ENCODE measurements at places on chromosomes 16 and 17.
A peak's percentile ranks its signal among the peaks of the same experiment; 100 is the strongest.

DNA sequence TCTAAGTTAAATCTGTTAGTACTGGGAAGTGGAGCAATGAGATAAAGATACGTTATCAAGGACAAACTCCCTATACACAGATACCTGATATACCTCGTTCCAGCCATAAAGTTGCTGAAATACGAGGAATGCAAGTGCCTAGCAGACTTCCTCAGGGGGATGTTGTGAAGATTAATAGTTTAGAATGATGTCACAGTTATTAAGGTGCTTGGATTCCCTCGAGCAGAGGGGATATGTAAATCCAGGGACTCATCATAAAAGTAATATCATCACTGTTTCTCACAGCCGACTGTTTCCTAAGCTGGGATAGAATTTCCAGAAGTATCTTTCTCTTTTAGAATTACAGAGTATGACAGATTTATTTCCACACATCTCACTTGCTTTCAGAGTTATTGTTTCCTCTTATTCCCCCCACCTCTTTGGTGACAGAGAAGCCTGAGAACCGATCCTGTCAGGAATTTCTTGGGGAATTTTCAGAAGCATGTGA lies 28.4 kb upstream of the ZFHX3 start:
- DNase-seq, result no peak

DNA sequence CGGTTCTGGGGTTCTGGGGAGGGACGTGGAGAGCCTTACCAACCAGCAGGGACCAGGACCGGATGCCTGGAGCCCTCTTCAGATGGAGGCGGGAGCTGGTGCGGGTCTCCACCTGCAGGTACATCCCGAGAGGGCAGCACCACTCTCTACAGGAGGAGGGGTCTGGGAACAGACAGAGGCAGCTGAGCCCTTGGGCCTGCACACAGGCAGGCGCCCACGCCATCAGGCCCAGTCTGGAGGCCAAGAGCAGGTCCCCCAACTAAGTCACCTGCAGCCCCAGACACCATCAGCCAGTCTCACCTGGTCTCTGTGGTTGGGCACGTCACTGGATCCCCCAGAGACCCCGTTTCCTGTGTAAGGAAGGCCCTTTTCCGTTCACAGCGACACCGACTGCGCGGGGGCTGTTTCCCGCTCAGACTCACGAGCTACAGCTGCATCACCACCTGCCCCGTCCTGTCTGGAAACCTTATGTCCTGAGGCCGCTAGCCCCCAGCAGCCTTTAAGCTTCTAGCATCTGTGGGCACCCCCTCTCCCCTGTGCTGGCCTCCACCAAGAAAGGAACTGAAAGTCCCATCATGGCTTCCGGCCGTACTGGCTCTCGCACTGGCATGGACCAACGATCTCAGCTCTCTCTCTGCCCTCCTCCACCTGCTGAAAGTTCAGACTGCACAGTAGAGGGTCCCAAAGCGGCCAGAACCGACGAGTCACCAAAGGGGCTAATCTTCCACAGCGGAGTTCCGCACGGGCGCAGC lies 1.2 kb downstream of the CYBC1 start:
- DNase-seq, result peak; percentile 45

DNA sequence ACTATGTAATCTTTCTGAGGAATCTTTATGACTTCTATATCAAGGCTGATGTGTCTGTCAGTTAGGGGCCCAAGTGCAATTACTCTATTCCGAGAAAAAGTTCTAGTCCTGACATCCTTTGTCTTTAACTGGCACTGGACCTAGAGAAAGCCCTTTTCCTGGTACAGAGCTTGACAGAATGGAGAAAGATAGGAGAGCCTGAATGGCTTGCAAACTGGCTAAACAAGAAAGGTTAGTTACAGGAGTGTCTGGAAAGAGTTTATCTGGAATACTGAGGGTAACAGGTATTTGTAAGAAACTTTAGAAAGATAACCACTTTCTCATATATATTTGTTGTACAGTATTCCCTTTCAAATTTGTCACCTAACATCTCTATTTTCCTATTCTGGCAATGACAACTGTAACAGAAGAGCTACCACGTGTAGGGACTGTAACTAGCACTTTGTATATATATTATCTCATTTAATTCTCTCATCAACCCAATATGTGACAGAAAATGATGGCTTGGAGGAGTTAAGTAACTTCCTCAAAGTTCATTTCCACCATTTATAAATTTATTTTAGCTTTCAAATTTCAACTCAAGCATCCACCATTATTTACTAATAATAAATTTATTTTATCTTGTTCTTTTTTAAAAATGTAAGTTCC lies 97.4 kb upstream of the C17orf78 start:
- no peak for DNase-seq

- DNase-seq, result no peak
Measured at GRCh38 chr16:4176906-4177417, 60.7 kb upstream of the ADCY9 start.

DNA sequence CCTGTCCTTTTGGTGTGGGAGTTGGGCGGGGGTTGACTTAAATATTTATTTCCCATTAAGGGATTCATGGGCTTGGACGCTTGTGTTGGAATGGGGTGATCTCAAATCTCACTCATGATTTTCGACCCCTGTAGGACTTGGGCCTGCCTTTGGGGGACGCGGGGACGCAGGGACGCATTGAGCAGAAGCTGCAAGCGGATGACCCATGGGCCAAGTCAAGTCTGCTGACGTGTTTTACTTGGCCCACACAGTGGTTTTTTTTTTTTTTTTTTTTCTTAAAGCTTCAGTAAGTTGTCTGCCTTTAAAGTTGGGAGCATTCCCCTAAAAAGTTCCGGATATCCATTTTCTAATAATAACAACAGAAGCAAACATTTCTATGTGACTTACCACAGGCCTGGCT lies 28.9 kb downstream of the CMIP start:
- DNase-seq, result no peak

- no peak for DNase-seq
Measured at GRCh38 chr16:7037495-7037894, 295.1 kb upstream of the RBFOX1 start.

- DNase-seq, result no peak
Measured at GRCh38 chr17:82160075-82160474, 52.6 kb downstream of the CCDC57 start.

DNA sequence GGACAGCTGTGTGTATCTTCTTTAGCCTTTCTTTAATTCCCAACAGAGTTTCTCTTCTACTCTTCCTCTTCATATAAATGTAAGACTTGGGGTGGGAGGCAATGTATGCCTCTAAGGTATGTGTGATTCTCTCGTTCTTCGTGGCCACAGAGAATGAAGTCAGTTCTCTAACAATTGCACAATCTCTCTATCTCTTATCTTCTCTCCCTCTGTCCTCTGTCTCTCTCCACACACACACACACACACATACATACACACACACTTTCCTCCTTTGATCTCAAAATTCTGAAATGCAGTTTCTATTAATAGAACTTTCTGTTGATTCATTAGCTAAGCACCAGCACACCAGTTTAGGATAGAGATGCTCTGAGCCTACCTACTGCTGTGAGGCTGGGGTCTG lies 615.7 kb upstream of the SALL1 start:
- DNase-seq, result no peak

GRCh38 chr17:77420804-77421629 lies 280.2 kb downstream of the SEC14L1 start:
- no peak for DNase-seq

DNA sequence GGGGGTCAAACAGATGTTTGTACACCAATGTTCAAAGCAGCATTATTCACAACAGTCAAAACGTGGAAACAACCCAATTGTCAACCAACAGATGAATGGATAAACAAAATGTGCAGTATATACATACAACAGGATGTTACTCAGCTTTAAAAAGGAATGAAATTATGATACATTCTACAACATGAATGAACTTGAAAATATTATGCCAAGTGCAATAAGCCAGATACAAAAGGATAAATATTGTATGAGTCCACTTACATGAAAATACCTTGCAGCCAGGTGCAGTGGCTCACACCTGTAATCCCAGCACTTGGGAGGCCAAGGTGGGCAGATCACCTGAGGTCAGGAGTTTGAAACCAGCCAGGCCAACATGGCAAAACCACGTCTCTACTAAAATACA lies 39.9 kb downstream of the UBE2G1 start:
- DNase-seq, result no peak

GRCh38 chr17:67659028-67659427 lies 58.7 kb upstream of the NOL11 start:
- no peak for DNase-seq

- DNase-seq, result no peak
Measured at GRCh38 chr17:17139972-17140589, 66.1 kb downstream of the PLD6 start.

DNA sequence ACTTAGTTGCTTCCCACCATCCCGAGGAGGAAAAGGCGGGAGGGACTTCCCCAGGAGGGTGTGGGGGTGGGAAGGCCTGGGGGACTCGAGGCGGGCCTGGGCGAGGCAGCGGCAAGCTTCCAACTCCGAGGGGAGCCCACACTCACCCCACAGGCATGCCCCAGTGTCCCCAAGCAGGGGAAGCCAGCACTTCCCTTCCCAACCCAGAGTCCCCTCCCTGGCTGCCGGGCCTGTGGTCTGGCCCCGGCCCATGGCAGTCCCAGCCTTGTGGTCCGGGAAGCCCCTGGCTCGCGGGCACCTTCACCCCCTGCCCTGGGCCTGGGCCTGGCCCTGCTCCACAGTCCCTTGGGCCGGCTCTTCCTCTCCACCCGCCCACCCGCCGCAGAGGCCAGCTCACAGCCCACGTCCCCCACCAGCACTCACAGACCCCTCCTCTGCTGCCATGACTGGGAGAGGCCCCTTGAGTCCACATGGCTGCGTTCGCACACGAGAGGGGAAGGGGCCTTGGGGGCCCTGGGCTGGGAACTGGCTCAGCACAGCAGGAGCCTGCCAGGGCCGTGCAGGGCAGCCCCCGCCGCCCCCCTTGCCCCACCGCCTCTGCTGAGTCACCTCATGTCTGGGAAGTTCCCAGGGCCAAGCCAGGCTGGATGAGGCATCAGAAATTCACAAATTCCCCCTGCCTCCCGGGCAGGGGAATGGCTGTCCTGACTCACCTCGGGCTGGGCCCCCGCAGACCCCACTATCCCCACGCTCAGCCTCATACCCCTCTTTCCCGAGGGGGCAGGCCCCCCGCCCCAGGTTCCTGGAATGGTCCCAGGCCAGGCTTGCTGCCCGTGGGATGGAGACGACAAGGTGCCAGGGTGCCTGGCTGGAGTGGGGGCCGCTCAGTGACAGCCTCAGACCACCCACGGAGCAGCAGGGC lies 27.8 kb downstream of the BAHCC1 start:
- DNase-seq, result no peak

GRCh38 chr16:82631701-82632685 lies 5.2 kb downstream of the CDH13 start:
- no peak for DNase-seq

DNA sequence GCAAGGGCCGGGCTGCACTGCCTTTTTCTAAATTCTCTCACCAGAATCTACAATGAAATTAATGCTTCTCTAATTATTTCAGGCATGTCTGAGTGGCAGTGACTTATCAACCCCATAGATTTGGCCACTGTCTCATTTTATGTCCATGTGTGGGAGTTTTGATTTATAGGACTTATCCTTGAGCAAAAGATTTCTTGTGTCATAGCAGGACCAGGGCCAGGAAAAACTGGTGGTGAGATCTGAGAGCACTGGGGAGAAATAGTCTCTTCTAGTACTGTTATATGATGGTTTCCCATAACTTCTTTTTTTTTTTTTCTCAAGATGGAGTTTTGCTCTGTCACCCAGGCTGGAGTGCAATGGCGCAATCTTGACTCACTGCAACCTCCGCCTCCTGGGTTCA lies 1.5 kb upstream of the KRT23 start:
- DNase-seq, result no peak

DNA sequence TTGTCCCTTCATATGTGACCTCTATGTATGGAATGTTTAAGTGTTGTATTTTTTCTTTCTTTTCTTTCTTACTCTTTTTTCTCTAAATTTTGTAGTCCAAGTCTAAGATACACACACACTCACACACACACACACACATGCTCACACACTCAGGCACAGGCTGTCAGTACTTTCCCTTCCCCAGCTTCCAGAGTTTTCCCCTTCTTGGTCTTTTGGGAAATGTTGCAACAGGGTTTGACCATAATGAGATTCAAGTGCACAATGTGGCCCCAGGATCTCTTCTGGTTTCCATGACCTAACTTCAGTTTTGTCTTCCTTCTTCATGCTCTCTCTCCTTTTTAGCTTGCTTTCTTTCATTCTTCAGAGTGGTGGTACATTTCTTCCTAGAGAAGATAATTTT lies 289.8 kb upstream of the FOXF1 start:
- DNase-seq, result no peak

GRCh38 chr17:40501499-40501911 lies at the start of gene TNS4:
Gene TNS4, minus strand, starts transcription at chr17:40501623. Its CDS starts 5,198 bp downstream, at chr17:40496425.
- no peak for DNase-seq

- no peak for DNase-seq
Measured at GRCh38 chr16:24652803-24653202, 76.6 kb upstream of the TNRC6A start.

- no peak for DNase-seq
Measured at GRCh38 chr17:2181897-2182448, 121.6 kb downstream of the SMG6 start.

- no peak for DNase-seq
Measured at GRCh38 chr17:1758807-1759206, 3.1 kb upstream of the SERPINF1 start.

- no peak for DNase-seq
Measured at GRCh38 chr17:69250641-69251040, 22.0 kb upstream of the ABCA10 start.

DNA sequence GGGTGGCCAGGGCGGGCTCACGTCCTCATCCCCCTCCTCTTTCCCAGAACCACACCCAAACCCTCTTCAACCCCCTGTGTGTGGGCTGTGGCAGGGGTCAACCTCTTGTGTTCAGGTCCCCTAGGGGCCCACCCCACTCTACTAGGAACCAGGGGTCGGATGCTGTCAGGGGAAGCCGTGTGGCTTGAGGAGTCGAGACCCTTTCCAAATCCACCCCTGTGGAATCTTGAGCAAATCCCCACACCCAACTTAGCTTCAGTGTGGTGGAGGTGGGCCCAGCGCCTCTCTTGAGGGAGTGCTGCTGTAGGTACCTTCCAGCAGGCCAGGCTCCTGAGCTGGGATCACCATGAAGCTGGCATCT lies 121.5 kb downstream of the MRM1 start:
- DNase-seq, result no peak

DNA sequence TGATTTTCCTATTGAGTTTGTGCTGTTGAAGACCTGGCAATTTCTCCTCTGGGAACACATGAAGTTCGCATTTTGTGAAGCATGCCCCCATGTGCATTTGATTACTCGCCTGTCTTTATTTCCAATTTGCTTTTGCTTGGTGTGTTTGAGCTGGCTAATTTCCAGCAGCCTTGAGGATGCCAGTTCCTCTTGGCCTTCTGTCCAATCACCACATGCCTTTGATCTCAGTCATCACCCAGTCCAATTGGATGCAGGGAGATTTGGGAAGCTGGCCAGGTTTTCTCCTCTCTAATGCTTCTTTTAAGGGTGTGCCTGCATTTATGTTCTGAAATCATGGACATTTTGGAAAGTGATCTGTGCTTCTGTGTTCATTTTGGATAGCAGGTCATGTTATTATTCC lies 3.8 kb upstream of the TMEM100 start:
- DNase-seq, result no peak

DNA sequence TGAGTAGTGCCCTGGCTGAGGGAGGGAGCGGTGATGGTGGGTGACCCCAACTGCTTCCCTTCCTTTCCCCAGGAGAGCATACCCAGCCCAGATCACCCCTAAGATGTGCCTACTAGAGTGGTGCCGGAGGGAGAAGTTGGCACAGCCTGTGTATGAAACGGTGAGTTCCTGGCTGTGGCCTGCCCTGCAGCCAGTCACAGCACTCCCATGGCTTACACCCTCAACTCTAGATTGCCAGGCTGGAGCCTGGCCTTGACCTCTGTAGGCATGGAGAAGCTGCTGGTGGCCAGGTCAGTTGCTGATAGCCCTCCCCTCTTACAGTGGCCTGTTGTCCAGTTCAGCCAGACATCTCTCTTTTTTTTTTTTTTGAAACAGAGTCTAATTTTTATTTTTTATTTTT lies 8.6 kb upstream of the NFATC3 start:
- DNase-seq, result no peak
